ENCODE measurements at places on chromosomes 2 and 18. TPM values are rescaled to one million over a fixed set of nuclear protein-coding genes. Genes with fewer than 3 reads are reported as not detected.

DYNAP gene
- not detected for total RNA-seq

DNA sequence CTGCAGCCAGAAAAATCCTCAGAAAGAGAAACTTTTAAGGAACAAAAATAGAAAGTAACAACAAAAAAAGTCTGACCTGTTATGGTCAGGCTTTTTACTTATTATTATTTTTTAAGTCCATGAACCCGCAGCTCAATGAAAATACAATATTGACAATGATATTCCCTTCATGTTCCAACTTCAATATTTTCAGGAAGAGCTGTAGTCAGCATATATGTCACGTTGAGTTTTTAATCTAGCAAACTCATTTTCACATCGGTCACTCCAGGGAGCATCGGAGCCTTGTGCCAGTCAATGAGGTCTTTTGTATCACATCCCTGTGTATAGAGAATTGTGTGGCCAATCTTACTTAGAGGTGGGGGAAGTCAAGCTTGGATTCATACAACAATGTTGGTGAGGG is 568.4 kb upstream of the GCFC2 start:
- DNase-seq, result no peak

CKAP2L gene
- 0.06 TPM for total RNA-seq

UGT1A9 gene
- not detected for total RNA-seq

DNA sequence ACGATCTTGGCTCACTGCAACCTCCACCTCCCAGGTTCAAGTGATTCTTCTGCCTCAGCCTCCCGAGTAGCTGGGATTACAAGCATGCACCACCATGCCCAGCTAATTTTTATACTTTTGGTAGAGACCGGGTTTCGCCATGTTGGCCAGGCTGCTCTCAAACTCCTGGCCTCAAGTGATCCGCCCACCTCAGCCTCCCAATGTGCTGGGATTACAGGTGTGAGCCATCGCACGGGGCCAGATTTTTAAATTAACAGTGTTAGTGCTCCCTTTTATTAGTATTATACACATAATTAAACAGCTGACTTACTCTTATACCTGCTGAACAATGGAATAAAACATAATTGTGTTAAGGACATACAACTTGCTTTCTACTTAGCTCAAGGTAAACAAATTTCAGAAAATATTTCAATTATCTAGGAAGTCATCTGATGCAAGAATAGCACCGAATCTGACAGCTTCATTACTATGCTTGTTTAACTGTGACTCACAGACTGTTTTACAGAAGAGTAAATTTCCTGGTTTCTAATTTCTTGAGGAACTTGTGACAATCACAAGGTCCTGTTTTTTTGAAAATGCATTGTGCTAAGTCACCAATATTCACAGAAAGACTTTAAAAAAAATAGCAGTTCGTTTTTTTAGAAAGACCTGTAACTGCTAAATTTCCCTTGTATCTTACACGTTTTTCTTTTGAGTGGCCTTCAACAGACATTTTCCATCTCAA is 51.2 kb downstream of the SPIRE1 start:
- DNase-seq, result no peak

DNA sequence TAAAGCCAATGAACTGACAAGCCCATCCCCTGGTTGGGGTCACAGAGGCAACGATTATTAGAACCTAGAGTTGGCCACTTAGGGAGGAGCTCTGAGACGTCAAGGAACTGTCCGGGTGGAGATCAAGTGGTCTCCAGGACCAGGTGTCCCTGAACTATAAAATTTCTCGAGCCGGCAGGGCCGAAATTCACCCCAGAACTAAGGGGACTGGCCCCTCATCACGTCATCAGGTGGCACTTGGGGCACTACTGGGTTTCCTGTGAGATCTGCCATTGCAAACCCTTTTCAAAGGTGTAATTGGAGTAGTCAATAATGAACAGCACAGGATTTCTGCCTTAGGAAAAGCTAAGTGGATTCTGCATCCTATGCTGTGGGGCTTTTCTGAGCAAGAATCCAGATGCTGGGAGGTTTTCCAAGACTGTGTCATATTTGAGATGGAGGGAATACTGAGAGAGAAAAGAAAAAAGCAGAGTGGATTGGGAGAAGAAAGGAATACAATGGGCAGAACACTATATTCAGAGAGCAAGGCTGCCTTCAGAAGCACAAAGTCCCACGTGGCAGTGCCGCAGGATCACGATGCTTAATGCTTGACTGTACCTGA is 113.6 kb downstream of the ALPK2 start:
- DNase-seq, result no peak

DNA sequence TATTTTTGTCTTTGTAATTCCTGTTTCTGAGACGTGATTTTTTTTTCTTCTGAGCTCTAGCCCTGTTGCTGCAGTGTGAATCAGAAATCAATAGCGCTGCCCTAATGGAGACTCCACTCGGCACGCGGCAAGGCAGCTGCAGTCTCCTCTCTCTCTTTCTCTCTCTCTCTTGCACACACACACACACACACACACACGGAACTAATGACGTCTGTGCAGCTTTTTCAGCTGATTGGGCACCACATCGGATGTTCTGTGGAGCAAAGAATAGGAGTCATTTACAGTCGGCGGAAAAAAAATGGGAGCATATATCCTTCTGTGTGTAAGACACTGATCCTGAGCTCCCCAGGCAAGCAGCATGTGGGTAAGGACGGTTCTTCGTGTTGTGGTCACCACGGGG is 2.0 kb upstream of the MYT1L start:
- no peak for DNase-seq

EGR4 gene
- not detected for total RNA-seq

All from CD4-positive, alpha-beta memory T cell (primary cell).